ENCODE measurements at places on chromosomes 6 and 20. TPM values are rescaled to one million over a fixed set of nuclear protein-coding genes. Genes with fewer than 3 reads are reported as not detected.

- DNase-seq = no peak
- no peak overlapping the region for H3K4me3 ChIP-seq
- no peaks in the 10 kb centered on the region for H3K4me1 ChIP-seq
- H3K27me3 ChIP-seq = peaks cover 7% of the 10 kb centered on the region
- no peaks in the 10 kb centered on the region for H3K36me3 ChIP-seq
Measured at GRCh38 chr20:41017448-41018042, 11.1 kb upstream of the TOP1 start.

DNA sequence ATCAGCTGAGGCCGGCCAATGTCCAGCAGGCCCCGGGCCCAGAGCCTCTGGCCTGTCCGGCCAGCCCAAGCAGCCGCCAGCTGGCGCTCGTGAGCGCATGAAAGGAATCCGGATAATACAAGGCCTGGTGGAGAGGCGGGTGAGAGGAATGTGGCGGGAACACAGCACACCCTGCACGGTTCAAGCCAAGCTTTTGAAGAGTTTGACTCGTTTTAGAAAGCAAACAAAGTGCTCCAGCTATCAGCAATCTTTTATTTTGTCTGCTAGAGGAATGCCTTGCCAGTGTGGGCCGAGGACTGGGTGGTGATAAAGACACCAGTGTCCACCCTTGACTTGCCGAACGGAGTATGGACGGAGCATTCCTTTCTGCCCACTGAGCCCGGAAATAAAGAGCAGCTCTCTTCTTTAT, 9.3 kb upstream of the NEDD9 start:
- no peaks in the 10 kb centered on the region for H3K27me3 ChIP-seq
- H3K4me3 ChIP-seq = no peak overlapping the region
- peaks cover 30% of the 10 kb centered on the region for H3K4me1 ChIP-seq
- peak; percentile 66 for DNase-seq
- H3K36me3 ChIP-seq = no peaks in the 10 kb centered on the region

The CLIC5 gene
- total RNA-seq = 0.20 TPM

- H3K4me1 ChIP-seq = peaks cover 29% of the 10 kb centered on the region
- H3K36me3 ChIP-seq = peaks cover 5% of the 10 kb centered on the region
- no peak overlapping the region for H3K4me3 ChIP-seq
- DNase-seq = no peak
Measured at GRCh38 chr6:137874204-137875057, 7.4 kb downstream of the TNFAIP3 start.

The HINT3 gene
- total RNA-seq = 17.4 TPM

The GLP1R gene
- 0.89 TPM for total RNA-seq

The ARMH2 gene
- total RNA-seq = not detected

GRCh38 chr6:13472099-13472498, 15.3 kb downstream of the GFOD1 start:
- no peaks in the 10 kb centered on the region for H3K27me3 ChIP-seq
- H3K4me1 ChIP-seq = peaks cover 16% of the 10 kb centered on the region
- no peak overlapping the region for H3K27ac ChIP-seq
- no peak overlapping the region for H3K4me3 ChIP-seq

DNA sequence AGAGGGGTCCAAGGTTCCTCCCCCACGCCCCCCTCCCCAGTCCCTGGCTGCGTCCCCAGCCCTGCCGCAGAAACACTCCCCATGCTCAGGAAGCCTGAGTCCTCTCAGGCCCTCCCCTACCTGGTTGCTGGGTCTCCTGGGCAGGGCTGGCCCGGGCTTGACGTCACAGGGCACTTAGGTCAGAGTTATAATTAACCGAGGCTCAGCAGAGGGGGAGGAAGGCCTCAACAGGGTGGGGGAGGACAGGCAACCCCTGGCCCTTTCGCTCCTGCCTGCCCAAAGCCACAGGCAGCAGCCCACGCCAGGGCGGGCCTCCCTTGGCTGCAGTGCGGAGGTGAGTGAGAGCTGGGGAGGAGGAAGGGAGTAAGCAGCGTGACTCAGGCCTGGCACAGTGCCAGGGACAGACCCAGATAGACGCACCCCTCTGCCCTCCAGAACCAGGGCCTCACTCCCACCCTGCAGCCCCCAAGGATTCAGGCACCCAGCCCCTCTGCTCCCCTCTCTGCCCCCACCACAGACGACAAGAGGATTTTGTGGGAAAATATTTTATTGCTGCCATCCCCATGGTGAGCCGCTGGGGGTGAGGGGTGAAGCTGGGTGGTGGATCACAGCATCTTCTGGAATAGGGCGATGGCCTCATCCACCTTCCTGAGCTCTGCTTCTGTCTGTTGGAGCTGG, at the start of gene VWA7:
Gene VWA7, minus strand, starts transcription at position 340 of the 678 bp plus-strand sequence. CDS start 549 bp downstream, outside the sequence.
- H3K27me3 ChIP-seq = no peaks in the 10 kb centered on the region
- no peak within 1 kb of the TSS for H3K4me3 ChIP-seq
- H3K4me1 ChIP-seq = no peaks in the 10 kb centered on the region
- H3K36me3 ChIP-seq = no peaks in the 10 kb centered on the region
- H3K27ac ChIP-seq = no peak within 1 kb of the TSS

The SRXN1 gene
- total RNA-seq = 12.6 TPM

DNA sequence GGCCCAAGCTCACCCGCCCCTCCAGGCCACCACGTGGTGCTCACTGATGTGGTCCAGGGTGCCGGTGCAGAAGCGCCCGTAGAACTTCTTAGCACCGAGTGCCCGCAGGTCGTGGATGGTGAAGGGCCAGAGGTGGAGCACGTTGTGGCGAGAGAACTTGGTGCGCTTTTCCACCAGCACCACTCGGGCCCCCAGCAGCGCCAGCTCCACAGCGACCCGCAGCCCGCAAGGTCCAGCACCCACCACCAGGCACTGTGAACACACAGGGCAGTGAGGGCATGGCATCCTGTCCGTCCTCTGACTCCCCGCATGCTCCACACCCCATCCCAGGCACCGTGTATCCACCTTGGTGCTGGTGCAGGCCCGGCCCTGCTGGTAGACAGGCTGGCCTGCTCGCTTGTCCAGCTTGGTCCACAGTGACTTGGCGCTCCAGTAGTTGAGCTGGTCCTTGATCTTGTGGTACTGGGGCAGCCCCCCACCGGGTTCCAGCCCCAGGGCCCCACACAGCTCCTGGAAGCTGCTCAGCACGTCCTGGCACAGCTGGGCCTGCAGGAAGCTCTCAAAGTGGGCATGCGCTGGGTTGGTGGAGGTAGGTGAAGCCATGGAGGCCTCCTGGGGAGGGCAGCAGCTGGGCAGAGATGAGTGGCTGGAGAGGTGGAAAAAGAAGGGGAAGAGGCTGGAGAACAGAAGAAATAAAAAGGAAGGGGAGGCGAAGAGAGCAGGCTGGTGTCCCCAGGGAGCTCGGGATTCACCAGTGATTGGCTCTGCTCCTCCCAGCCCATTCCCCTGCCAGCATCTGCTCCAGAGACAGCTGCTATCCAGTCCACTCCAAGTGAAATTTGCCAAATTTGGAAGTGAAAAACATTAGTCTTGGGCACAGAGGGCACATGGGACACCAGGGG, 1.7 kb downstream of the MICAL1 start:
- peak overlapping the region; percentile 43 for H3K27ac ChIP-seq
- DNase-seq = no peak
- peaks cover 27% of the 10 kb centered on the region for H3K4me1 ChIP-seq

DNA sequence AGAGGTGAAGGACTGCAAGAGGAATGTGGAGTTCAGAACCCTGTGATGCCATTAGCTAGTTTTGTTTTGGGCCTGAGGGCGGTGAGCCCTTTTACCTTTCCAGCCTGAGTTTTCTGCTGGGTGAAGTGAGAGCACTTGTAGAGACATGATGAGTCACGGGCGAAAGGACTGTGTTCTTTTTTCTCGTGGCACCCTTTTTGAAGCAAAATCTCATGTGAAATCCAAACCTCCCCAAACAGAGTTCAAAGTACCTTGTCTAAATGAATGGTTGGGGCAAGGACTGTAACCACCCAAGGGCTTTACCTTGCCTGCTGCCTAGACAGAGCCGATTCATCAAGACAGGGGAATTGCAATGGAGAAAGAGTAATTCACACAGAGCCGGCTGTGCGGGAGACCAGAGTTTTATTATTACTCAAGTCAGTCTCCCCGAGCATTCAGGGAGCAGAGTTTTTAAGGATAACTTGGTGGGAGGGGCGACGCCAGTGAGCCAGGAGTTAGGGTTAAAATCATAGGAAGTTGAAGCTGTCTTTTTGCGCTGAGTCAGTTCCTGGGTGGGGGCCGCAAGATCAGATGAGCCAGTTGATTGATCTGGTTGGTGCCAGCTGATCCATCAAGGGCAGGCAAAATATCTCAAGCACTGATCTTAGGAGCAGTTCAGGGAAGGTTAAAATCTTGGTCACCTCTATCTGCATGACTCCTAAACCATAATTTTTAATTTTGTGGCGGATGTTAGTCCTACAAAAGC, 25.8 kb downstream of the SAMD5 start:
- DNase-seq = no peak
- H3K4me3 ChIP-seq = no peak overlapping the region
- no peaks in the 10 kb centered on the region for H3K36me3 ChIP-seq
- no peaks in the 10 kb centered on the region for H3K27me3 ChIP-seq
- H3K4me1 ChIP-seq = peaks cover 7% of the 10 kb centered on the region

DNA sequence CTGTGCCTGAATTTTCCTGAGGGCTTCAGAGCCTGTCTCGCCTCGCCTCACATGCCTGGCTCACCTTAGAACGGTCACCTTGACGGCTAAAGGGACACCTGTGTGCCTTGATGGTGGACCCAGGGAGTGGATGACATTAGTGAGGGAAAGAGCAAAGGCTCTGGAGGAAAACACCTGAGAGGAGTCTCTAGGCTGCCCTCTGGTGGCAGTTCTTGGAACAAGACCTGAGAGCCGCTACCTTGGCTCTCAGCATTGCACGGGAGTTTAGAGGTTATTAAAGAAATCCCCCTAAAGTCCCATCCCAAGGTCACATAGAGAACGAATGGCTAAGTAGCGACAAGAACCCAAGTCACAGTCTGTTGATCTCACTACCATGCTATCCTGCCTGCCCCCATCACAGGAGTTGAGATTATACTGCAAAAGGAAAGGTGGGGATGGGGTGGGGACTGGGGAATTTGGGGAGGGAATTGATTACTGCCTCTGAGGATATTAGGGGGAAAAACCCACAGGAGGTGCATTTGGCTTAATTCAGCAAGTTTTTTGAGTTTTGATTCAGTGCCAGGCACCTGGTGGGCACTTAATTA, 7.9 kb upstream of the CDSN start:
- H3K4me1 ChIP-seq = peaks cover 14% of the 10 kb centered on the region
- no peak overlapping the region for H3K4me3 ChIP-seq
- H3K36me3 ChIP-seq = no peaks in the 10 kb centered on the region
- peak; percentile 70 for DNase-seq

- DNase-seq = no peak
- peak overlapping the region; percentile 14 for H3K27ac ChIP-seq
- H3K27me3 ChIP-seq = no peaks in the 10 kb centered on the region
- peak overlapping the region; percentile 4 for H3K4me3 ChIP-seq
- peaks cover 55% of the 10 kb centered on the region for H3K4me1 ChIP-seq
Measured at GRCh38 chr6:90068264-90068663, 174.0 kb downstream of the GJA10 start.

DNA sequence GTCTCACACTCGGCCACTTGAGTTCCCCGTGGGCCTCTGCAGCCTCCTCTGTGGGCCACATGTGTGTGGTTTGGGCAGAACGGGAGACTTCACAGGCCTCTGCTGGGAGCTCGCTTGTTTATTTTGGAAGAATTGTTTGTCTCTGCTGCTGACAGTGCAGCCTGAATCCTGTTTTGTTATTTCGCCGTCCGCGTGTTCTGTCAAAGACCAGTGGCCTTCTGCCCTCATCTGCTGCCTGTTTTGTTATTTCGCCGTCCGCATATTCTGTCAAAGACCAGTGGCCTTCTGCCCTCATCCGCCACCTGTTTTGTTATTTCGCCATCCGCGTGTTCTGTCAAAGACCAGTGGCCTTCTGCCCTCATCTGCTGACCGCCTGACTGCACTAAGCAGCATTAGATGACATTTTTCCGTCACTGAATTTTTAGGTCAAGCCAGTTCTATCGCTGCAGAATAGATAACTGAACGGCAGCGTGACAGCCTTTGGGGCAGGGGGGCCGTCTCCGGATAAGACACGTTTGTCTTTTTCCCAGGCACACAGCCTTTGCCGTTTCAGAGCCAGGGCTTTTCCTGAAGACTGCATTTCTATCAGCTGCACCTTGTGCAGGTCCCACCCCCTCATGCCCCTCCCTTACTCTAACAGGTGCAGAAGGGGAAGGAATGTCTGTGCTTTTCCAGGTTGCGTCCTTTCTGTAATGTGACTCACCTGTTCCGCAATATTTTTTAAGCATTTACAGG, 158.5 kb upstream of the AFDN start:
- H3K4me1 ChIP-seq = peaks cover 63% of the 10 kb centered on the region
- H3K27ac ChIP-seq = no peak overlapping the region
- H3K27me3 ChIP-seq = peaks cover 9% of the 10 kb centered on the region
- DNase-seq = no peak

The FOXP4 gene
- 62.4 TPM for total RNA-seq

The NHLRC1 gene
- total RNA-seq = 0.93 TPM

The KCNQ5 gene
- 1.5 TPM for total RNA-seq

GRCh38 chr6:9064156-9064555, 628.8 kb upstream of the SLC35B3 start:
- H3K4me1 ChIP-seq = no peaks in the 10 kb centered on the region
- DNase-seq = no peak
- H3K4me3 ChIP-seq = no peak overlapping the region
- peaks cover 46% of the 10 kb centered on the region for H3K27me3 ChIP-seq
- H3K36me3 ChIP-seq = no peaks in the 10 kb centered on the region

GRCh38 chr6:160173806-160174527, 52.4 kb downstream of the SLC22A1 start:
- no peaks in the 10 kb centered on the region for H3K27me3 ChIP-seq
- no peak for DNase-seq
- no peaks in the 10 kb centered on the region for H3K36me3 ChIP-seq
- H3K27ac ChIP-seq = no peak overlapping the region
- peaks cover 24% of the 10 kb centered on the region for H3K4me1 ChIP-seq

DNA sequence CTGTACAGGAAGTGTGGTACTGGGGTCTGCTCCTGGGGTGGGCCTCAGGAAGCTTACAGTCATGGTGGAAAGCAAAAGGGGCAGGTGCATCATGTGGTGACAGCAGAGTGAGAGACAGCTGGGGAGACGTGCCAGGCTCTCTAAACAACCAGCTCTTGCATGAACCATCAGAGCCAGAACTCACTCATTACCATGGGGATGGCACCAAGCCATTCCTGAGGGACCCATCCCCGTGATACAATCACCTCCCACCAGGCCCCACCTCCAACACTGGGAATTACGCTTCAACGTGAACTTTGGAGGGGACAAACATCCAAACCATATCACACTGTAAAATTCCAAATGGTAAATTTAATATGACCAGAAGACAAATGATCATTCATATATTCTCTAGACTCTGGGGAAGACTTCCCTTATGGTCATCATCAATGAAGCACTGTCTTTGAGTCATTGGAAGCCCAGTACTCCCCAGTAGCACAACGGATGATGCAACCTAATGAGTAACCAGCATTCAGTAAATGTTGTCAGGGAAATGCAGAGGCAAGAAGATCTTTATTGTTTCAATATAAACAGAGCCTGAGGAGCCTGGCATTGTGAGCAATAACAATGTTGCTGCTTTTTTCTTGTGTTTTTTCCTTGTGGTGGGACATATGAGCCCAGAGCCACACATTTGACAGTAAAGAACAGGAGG, 48.2 kb upstream of the RALY start:
- peaks cover 12% of the 10 kb centered on the region for H3K4me1 ChIP-seq
- H3K4me3 ChIP-seq = no peak overlapping the region
- no peak for DNase-seq
- peaks cover 3% of the 10 kb centered on the region for H3K36me3 ChIP-seq
- H3K27me3 ChIP-seq = no peaks in the 10 kb centered on the region

GRCh38 chr6:100084991-100085364, 91.0 kb upstream of the MCHR2 start:
- no peak overlapping the region for H3K4me3 ChIP-seq
- DNase-seq = no peak
- H3K27me3 ChIP-seq = no peaks in the 10 kb centered on the region
- H3K27ac ChIP-seq = no peak overlapping the region
- no peaks in the 10 kb centered on the region for H3K36me3 ChIP-seq
